ENCODE measurements at places on chromosomes 6 and 20.

DNA sequence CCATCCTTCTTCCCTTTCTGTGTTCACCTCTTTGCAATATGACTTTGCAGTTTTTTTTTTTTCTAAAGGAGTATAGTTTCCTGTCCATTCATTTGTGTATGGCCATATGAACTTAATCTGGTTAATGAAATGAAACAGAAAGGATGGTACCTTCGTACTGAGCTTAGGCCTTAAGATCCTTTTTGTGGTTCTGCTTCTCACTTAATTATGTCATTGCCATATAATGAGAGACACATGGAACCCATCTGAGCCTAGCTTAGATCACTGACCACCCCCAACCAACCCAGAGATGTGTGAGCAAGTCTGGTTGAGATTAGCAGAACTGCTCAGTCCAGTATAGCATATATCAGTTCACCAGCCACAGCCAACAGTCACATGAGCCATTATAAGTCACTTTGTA, 1179.6 kb downstream of the HACE1 start:
- DNase-seq, result no peak

DNA sequence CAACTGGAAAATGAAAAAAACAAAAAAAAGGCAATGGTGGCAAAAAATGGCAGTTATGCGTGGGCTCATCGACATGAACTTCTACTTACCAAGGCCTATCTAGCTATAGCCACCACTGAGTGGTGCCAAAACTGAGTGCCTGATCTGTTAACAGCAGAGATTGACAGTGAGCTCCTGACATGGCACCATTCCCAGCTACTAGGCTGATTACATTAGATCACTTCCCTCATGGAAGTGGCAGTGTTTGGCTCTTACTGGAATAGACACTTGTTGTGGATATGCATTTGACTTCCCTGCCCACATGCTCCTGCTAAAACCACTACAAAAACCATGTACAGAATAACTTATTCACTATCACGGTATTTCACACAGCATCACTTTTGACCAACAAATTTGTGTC, 216.1 kb upstream of the SGK1 start:
- DNase-seq, result no peak

GRCh38 chr20:40803381-40803780, 114.3 kb upstream of the MAFB start:
- DNase-seq, result no peak

DNA sequence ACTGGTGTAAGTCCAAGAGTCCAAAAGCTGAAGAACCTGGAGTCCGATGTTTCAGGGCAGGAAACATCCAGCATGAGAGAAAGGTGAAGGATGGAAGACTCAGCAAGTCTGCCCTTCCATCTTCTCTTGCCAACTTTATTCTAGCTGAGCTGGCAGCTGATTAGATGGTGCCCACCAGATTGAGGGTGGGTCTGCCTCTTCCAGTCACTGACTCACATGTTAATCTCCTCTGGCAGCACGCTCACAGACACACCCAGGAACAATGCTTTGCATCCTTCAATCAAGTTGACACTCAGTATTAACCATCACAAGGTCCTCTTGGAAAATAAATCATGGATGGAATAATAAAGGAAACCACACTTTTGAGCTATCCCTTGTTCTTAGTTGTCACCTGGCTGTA, 121.2 kb downstream of the MAP3K7 start:
- no peak for DNase-seq

- DNase-seq, result no peak
These were observed 78.7 kb downstream of the NCOA7 start for GRCh38 chr6:125869427-125869826.

- DNase-seq, result no peak
These were observed 51.5 kb downstream of the TRERF1 start for GRCh38 chr6:42400061-42400760.

- no peak for DNase-seq
These were observed 95.8 kb downstream of the ERMARD start for GRCh38 chr6:169847141-169847674.

DNA sequence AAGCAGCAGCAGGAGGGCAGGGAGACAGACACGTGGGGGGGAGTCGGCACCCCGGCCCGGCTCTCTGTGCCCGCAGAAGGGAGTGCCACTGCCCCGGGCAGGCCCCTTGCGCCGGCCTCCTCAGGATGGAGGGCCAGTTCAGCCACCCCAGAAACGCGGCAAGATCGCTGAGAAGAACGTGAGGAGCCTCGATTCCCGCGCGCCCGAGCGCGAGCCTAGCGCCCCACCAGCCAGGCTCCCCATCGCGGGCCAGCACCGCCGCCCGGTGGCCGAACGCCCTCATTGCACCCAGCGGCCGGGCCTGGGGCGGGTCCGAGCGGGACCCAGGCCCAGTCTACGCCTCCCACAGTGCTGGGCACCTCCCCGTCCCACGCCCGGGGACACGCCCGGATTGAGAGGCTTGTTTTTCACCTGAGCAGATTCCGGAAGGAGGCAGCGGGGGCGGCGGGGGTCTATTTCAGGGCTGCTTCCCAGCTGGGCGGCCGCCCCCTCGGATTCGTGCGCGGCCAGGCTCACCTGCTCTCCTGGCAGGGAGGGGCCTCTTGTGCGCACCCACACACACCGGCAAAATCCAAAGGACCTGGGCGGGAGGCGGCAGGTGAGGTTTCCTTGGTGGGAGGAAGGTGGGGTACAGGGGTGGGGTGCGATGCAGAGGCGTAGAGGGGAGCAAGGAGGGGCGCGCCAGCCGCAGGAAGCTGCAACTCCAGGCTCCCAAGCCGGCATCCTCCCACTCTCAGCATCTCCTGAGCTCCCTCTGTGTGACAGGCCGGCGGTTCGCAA, 9.0 kb upstream of the GRM4 start:
- DNase-seq, result peak; percentile 51

DNA sequence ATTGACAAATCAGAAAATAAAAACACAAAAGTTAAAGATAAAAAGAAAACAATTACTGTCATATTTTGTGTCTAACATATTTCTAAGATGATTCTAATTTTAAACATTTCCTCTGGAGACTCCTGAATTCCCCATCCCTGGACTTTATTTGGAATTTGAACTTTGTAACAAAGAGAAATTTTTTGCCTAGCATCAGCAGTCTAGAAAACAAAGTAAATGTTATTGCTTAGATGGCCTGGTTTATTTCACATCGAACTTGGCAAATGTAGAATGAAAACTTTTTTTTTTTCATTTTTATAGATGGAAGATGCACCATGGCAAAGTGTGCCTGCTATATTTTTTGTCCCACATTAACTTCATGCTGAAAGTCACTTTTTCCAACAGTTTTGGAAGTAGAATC, 159.1 kb downstream of the TBX18 start:
- DNase-seq, result no peak

- no peak for DNase-seq
These were observed 99.3 kb upstream of the PROKR2 start for GRCh38 chr20:5416086-5416485.

DNA sequence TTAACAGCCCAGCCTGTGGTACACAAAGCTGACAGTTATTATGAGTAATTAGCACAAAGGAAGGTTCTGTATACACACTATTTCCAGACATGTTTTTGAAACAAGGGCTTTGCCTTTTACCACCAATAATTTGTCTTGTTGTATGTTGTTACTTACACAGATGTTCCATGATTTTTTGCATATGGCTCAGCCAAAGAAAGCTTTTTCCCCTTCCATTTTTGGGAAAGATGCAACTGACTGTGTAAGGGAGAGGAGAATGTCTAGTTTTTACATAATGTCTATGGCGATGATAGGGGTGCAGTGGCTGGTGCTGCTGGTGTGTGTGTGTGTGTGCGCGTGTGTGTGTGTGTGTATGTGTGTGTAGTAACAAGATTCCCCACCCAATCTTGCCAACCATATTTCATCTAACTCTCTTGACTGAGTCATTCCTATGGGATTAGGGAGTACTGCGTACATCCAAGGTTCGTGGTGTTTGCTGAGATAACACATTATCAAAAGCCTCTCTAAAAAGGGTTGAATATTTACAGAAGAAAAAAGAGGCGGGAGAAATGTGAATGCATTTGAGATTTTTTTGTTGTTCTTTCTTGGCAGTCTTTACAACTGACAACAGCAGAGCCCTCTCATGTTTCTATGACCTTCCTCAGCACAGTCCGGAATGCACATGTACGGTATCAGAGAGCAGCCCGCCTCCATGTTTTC, 192.2 kb downstream of the GMPR start:
- DNase-seq, result no peak

DNA sequence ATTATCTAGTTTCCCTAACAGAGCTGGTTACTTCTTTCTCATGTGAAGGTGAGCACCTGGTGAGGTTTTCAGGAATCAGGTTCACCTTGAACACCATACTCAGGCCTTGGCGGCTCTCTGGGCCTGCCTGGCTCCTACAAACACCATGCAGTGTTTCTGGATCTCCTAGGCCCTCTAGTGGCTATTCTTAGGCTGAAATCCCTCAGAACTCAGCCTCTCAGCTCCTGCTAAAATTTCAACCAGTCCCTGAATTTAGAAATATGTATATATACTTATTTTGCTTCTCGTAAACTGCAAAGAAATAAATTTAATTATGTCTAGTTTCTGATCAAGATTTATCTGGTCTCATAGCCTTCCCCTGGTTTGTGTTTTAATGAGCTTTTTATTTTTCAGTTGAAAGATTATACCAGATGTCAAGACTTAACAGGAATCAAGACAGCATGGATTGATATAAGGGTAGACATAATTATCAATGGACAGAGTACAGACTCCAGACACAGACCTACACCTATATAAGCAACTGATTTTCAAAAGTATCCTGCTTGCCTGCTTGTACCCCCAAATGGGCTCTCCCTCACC, 55.9 kb downstream of the ANKEF1 start:
- DNase-seq, result no peak

DNA sequence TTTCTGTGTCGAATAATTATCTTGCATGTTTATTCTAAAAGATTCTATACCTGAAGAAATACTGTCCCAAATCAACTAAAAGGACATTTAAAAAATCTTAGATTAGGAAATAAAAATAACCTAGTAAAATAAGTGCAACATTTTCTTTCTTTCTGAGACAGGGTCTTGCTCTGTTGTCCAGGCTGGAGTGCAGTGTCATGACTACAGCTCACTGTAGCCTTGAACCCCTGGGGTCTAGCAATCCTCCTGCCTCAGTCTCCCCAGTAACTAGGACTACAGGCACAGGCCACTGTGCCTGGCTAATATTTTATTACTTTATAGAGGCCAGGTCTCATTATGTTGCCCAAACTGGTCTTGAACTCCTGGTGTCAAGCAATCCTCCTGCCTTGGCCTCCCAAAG, 48.7 kb downstream of the RARS2 start:
- no peak for DNase-seq

DNA sequence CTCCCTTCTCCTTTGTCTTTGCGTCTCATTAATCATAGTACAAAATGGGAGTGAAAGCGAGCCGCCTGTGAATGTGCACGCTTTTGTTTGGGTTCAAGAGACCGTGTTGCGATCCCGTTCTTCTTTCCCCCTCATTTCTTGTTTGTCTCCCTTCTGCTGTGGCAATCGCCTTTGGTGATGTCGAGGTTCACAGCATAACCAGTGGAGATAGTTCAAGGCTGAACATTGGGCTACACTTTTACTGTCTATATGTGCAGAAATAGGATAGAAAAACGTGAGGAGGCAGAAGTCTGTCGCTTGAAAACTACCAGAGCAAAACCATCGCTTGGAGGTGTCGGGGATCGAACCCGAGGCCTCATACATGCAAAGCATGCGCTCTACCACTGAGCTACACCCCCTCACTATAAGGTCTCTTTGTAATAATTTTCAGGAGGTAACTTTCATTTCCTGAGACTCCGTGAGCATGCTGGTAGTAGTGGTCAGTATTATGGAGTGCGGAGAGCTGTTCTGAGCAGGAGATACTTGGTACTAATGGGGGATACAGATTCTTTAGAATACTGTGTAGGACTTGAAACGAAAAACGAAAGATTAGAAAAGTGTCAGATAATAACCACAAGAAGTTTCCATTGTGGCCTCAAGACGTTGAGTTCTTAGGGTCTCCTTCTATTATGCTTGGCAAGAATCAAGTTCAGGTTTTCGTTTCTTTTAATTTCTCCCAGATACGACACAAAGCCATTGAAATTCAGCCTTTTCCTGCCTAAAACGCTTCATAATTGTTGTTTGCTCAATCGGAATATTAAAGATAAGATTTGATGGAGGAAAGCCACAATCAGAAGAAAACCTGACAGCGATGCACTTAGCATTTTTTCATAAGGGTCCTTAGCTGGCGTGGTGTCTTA, 106.6 kb downstream of the TRIM27 start:
- no peak for DNase-seq

GRCh38 chr6:97174471-97174870, 108.5 kb downstream of the MMS22L start:
- DNase-seq, result no peak

DNA sequence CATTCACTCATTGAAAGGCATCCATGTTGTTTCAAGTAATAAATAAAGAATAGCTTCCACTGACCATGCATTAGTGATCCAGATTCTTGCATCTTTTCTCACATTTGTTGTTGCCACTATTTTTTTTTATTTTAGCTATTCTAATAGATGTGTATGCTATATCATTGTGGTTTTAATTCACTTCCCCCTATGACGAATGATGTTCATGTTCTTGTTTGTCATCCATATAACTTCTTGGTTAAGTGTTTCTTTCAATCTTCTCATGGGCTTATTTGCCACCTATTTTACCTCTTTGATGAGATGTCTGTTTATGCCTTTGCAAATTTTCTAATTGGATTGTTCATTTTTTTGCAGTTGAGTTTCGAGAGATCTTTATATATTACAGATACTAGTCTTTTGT, 681.2 kb downstream of the HDGFL1 start:
- no peak for DNase-seq

- no peak for DNase-seq
These were observed 531.3 kb downstream of the QKI start for GRCh38 chr6:163945808-163946207.

GRCh38 chr6:137487181-137487868, 6.9 kb downstream of the OLIG3 start:
- DNase-seq, result no peak

DNA sequence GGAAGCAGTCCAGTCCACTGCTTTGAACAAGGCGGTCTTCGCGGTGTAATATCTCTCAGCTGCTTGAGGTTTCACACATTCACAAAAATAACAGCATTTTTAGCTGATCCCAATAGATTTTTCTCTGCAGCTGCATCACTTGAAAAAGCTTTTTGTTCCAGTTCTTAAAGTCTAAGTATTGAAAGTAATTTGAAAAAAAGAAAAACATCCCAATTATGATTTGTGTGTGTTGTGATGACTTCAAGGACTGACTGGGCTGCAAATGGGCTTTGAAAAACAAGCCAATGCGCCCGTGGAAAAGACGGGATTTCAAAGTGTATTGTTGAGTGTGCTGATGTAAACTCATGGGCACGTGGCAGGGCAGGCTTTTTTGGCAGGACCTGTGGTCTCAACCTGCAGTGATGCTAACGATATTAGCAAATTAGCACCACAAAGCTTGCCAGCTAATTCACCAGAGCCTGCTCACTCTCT, 151.1 kb downstream of the TMEM242 start:
- DNase-seq, result no peak

- no peak for DNase-seq
These were observed 35.6 kb downstream of the ARFGEF2 start for GRCh38 chr20:48957053-48957481.

GRCh38 chr6:121222656-121223055, 111.6 kb downstream of the TBC1D32 start:
- DNase-seq, result no peak

Measured in effector CD8-positive, alpha-beta T cell (primary cell).